Ascending aorta (tissue), 2 donors: ENCODE measurements at places on chromosomes 12 and 14. TPM values are rescaled to one million over a fixed set of nuclear protein-coding genes. Genes with fewer than 3 reads are reported as not detected.

- no peak for DNase-seq
Observed at GRCh38 chr12:125567581-125567980, 502.3 kb downstream of the AACS start.

DNA sequence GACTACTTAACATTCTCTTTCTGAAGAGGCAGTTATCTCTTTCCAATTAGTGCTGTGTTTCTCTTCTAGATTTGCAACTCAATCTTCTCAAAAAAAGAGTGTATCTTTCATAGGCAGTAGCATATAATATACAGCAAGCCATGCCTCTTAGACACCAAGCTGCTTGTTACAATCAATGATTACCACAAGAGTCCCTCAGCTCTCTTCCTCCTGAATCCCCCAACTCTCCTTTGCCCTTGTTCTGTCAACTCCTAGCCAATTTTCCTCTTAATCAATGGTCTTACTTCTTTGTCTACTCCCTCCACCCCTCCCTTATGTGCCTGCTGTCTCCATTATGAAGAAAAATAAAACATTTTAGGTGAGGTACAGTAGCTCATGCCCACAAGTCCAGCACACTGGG lies 2.6 kb downstream of the TMTC1 start:
- DNase-seq = no peak

GRCh38 chr12:20490213-20490612 lies 121.9 kb downstream of the PDE3A start:
- DNase-seq = no peak

- DNase-seq = no peak
Observed at GRCh38 chr14:96057738-96058137, 18.6 kb downstream of the C14orf132 start.

GRCh38 chr14:100363053-100363452 lies 39.9 kb downstream of the SLC25A47 start:
- DNase-seq = no peak

DNA sequence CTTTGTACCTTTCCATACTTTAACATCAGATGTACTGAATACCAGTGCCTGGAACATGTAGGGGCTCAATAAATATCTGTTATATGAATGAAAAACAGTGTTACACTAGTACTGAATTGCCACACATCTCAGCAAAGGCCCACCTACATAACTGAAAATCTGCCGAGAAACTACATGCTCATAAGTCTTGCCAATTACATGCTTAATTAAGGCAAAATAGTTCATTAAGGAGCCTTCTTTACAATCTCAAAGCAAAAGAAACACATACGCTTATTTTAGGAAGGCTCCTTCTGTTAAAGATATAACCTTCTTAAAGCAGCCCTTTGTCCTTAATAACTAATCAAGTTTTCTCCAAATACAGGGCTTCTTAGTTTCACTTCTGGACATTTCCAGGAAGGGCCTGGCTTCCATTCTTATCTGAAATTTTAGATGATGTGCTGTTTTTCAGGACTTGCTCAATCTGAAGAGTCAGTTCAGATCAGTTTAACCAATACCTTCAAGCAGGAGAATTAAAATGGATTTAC lies 11.5 kb downstream of the LIMA1 start:
- no peak for DNase-seq

- DNase-seq = no peak
Observed at GRCh38 chr14:35789651-35790050, 19.4 kb downstream of the RALGAPA1 start.

- no peak for DNase-seq
Observed at GRCh38 chr14:21534576-21534975, 8.4 kb upstream of the SALL2 start.

The DLK1 gene
- 7.2 TPM for total RNA-seq

The TAS2R20 gene
- 4.7 TPM for total RNA-seq

The AJUBA gene
- total RNA-seq = 11.6 TPM
